ELF-1 (cell line): ENCODE measurements at places on chromosomes 2 and 18.
A peak's percentile ranks its signal among the peaks of the same experiment; 100 is the strongest.

DNA sequence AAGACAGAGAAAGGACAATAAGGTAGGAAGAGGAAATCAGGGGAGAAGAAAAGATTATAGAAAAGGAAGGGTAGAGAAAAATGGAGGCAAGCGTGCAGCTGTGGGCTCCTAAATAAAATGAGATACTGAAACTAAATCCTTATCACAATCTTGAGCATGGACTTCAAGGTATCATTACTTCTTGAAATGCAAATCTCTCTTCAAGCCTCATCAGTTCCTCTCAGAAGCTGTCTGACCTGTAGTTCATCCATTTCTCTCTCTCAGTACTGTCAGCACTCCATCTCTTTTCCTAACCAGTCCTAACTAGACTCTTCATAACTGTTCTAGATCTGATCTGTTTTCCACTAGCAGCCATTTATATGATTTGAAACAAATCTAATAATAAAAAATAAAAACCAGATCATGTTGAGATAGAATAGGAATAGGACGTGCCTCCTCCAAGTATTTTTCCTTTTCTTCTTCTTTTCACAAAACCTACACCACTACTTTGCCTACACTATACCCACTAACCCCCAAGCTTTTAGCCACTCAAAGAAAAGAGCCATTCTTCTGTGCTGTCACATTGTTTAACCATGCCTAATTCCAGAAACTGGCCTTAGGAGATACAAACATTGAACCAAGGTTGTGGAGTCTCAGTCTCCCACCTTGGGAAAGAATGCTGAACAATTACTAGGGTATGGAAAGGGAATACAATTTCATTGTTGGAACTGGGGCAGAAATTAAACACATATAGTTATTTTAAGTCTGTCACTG lies 21.1 kb downstream of the BABAM2 start:
- no peak for DNase-seq

- DNase-seq: no peak
These were observed 52.8 kb downstream of the INPP5D start for GRCh38 chr2:233112776-233113452.

GRCh38 chr2:11701751-11702301 lies 31.8 kb upstream of the NTSR2 start:
- DNase-seq: peak; percentile 34

GRCh38 chr18:13161276-13161899 lies 57.2 kb upstream of the LDLRAD4 start:
- DNase-seq: no peak

DNA sequence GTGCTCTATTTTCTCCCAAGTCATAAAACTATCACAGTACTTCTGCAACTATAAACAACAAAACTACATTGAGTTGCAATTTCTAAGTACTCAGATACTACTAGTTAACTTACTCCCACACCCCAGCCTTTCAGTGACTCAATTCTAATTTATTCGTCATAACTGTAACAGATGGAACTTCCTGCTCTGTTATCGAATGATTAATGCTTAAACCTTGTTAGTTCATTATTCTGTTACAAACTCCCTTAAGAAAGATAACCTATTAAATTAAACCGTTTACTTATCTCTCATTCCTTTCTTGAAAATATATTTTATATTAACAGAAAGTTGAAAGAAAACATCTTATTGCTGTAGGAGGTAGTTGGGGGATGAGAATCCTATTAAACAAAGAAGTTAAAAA lies 17.0 kb downstream of the TNFAIP6 start:
- DNase-seq: no peak

GRCh38 chr2:184734338-184734737 lies 136.0 kb downstream of the ZNF804A start:
- DNase-seq: no peak

DNA sequence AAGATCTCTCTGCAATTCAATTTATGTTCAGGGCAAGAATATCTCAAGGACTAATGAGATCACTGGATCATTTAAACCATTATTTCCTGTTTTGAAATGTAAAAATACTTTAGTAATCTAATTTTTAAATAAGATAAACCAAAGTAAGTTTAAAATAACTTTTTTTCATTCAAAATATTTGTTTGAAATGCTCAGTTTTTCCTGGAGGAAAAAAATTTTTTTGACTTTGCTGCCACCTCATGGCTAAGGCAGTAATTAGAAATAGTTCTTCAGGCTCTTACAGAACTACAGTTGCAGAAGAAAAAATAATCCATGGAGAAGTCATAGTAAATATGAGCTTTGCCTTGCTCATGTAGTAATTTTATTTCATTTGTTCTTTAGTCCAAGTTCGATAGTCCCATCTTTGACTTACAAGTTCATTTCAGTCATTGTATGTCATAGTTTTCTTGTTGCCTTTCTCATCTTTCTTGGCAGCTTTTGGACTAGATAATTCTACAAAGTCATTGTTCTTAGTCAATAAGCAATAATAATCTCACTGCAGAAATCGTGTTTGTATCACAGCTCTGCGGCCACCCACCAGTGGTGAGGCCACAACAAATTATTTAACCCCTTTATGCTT lies 127.4 kb downstream of the DPP4 start:
- DNase-seq: no peak

DNA sequence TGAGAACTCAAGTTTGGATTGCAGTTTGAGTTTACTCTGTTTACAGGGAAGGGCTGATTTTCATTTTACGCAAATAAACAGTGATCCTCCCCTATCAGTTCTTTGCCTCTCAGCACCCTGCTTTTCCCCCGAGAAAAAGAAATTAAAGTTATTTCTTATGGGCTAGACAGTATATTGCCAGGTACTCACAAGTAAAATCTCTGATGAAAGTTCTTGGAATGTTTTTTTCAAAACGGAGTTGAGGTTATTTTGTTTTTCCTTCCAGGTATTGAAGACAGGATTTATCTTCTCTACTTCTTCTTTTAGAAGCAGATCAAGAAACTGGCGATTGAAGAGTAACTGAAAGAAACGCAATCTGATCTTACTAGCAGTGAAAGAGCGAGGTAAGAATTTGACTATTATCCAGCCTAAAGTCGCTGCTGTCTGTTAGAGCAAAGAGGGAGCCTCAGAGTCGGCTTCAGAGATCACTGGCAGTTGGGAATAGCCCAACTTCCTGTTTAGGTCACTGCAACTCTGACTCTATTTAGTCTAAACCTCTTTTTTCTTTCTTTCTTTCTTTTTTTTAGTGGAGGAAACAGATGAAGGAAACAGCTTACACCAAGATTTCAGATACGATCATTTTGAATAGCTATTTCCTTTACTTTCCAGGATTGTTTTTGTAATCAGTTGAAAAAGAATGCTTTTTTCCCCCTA lies at the start of gene TFPI:
TSS of gene TFPI (minus strand) at position 425 of the 693 bp plus-strand sequence. CDS start 50,667 bp downstream, outside the sequence.
- DNase-seq: no peak

GRCh38 chr18:11279461-11279860 lies 130.1 kb upstream of the PIEZO2 start:
- no peak for DNase-seq

DNA sequence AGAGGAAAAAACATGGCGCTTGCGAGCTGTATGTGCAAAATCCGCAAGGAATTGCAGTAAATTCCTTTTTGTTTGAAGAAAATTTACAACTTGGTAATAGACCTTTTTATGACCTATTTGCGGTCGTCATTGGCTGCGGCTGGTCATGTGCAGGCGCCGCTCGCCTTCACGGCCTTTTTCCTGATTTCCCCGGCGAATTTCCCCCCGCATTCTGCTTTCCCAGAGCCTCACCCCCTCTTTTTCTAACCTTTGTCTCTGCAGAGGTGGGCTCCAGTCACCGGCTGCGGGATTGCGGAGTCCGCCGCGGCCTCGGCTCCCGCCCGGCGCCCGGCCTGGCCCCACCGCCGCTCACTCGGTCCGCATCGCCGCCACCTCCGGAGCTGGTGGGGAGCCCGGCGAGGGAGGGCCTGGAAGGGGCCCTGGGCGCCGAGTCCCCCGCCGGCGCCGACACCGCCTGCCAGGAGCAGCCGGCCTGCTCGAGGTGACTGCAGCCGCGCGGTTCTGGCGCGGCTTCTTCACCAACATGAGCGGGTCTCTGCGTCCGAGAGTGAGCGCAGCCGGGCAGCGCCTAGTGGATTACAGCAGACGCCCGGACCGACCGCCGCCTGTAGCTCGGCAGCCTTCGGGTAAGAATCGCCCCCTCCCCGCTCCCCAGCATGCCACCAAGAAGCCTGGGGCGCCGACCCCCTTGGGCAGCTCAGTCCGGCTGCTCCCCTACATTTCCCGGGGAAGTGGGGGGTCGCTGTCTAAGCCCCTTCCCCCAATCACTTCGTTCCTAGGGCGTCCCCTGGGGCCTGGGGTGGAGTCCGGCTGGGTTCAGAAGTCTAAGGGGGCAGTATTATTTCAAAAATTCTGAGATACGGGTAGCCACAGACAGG lies 7.1 kb downstream of the HOXD8 start:
- DNase-seq: no peak
